CD4-positive, alpha-beta T cell (primary cell): ENCODE measurements at places on chromosomes 11 and 22. TPM values are rescaled to one million over a fixed set of nuclear protein-coding genes. Genes with fewer than 3 reads are reported as not detected.
A peak's percentile ranks its signal among the peaks of the same experiment; 100 is the strongest.

- no peak for DNase-seq
- H3K36me3 ChIP-seq: peaks cover 31% of the 10 kb centered on the region
- H3K4me3 ChIP-seq: no peak overlapping the region
- no peaks in the 10 kb centered on the region for H3K4me1 ChIP-seq
- H3K27me3 ChIP-seq: no peaks in the 10 kb centered on the region
These were observed 34.2 kb downstream of the DDX10 start for GRCh38 chr11:108698844-108699642.

DNA sequence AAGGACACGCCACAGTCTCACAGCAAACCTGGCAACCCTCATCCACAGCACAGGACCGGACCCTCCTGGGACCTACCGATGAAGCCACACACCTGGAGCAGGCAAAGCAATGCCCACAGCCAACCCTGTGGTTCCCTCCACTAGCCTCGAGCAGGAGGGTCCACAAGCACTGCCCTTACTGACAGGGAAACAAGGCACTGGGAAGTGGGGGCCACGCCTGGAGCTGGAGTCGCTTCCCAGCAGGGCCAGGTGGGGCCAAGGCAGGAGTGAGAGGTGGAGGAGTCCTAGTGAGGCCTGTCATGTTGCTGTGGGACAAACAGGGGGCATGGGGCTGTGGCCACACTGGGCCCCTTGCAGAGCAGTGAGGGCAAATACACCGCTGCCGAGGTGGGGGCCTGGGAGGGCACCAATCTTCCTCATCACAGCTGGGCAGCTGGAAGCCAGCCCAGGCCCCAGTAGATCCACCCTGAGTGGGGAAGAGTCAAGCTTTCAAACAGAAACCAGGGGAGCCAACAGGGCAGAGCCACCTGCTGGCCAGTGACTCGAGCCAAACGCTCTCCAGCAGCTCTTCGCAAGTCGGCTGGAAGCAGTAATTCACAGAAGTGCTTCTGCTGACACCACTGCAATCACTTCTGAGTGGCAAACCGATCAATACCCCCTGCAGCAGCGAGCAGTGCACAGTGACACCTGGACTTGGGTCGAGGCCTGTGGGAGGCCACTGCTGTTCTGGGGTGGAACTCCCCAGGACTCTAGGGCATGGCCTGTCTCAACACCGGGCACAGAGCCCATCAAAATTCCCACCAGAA lies 13.7 kb downstream of the SULT4A1 start:
- no peak for DNase-seq
- H3K27me3 ChIP-seq: peaks cover 7% of the 10 kb centered on the region
- H3K4me3 ChIP-seq: no peak overlapping the region
- H3K4me1 ChIP-seq: no peaks in the 10 kb centered on the region

GRCh38 chr22:19520007-19520406 lies 4.2 kb downstream of the CLDN5 start:
- H3K27ac ChIP-seq: no peak overlapping the region
- no peak for DNase-seq
- no peaks in the 10 kb centered on the region for H3K36me3 ChIP-seq
- peaks cover 21% of the 10 kb centered on the region for H3K4me1 ChIP-seq
- peaks cover 21% of the 10 kb centered on the region for H3K27me3 ChIP-seq

DNA sequence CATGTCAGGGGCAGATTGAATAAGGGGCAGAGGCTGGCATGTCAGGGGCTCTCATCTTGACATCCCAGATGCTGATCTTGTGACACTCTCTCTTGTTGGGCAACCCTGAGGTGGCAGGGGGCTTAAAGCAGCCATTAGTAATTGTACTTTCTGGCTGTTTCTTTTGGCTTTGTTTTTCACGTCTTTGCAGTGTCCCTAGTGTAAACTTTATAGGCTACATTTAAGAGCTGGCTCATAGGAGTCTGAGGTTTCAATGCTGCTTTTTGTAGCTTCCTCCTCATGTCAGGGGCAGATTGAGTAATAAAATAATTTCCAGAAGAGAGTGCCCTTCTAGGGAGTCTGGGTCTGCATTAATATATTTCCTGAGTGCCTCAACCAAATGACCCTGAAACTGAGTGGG lies 86.1 kb downstream of the RAB38 start:
- H3K4me3 ChIP-seq: no peak overlapping the region
- H3K36me3 ChIP-seq: no peaks in the 10 kb centered on the region
- H3K27me3 ChIP-seq: no peaks in the 10 kb centered on the region

GRCh38 chr11:3222003-3222855 lies 3.6 kb upstream of the MRGPRG start:
- DNase-seq: no peak
- H3K4me1 ChIP-seq: peaks cover 10% of the 10 kb centered on the region
- no peaks in the 10 kb centered on the region for H3K36me3 ChIP-seq
- no peak overlapping the region for H3K4me3 ChIP-seq
- no peak overlapping the region for H3K27ac ChIP-seq

DNA sequence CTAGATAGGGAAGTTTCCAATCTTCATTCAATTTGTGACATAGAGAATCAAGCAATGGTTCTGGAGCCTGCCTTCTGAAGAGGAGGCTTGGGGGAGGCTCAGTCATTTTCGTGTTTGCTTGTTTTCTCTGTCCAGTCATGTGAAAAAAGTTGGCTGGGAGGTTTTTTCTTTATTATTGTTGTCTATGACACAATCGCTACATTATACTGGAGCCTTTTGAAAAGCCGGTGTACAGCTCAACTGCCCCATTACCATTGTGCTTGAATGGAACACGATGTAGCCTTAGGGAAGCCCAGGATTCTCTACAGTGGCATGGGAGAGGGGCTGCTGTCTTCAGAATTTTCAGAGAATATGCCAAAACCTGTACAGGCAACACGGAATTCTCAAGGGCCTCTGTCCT lies 57.9 kb upstream of the NCAM1 start:
- H3K4me3 ChIP-seq: no peak overlapping the region
- H3K36me3 ChIP-seq: no peaks in the 10 kb centered on the region
- H3K27ac ChIP-seq: no peak overlapping the region
- no peak for DNase-seq

- H3K27me3 ChIP-seq: no peaks in the 10 kb centered on the region
- H3K36me3 ChIP-seq: no peaks in the 10 kb centered on the region
- no peak for DNase-seq
- peaks cover 81% of the 10 kb centered on the region for H3K4me1 ChIP-seq
- no peak overlapping the region for H3K4me3 ChIP-seq
- H3K27ac ChIP-seq: no peak overlapping the region
These were observed 117.5 kb upstream of the NNMT start for GRCh38 chr11:114178656-114179055.

DNA sequence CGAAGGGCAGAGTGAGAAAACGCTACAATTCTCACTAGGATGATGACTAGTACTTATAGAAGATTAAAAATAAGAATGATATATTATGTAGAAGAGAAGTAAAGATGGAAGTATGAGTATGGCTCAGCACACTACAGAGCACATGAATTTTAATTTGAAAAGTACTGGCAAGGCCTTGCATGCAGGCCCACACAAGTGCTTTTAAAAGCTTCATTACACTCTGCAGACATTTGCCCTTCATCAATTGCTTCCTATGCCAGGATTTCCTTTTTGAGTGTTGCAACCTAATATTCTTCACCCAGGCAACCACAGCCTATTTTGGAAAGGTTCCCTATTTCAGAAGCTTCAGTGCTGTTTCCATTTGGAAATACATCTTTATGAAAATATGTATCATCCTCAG lies 81.1 kb downstream of the LARGE2 start:
- no peak for DNase-seq
- H3K27me3 ChIP-seq: no peaks in the 10 kb centered on the region
- H3K27ac ChIP-seq: no peak overlapping the region
- H3K36me3 ChIP-seq: no peaks in the 10 kb centered on the region

GRCh38 chr11:57546869-57547475 lies 9.6 kb downstream of the SMTNL1 start:
- no peaks in the 10 kb centered on the region for H3K27me3 ChIP-seq
- no peaks in the 10 kb centered on the region for H3K4me1 ChIP-seq
- no peak overlapping the region for H3K4me3 ChIP-seq
- H3K27ac ChIP-seq: peak overlapping the region; percentile 1
- DNase-seq: no peak

DNA sequence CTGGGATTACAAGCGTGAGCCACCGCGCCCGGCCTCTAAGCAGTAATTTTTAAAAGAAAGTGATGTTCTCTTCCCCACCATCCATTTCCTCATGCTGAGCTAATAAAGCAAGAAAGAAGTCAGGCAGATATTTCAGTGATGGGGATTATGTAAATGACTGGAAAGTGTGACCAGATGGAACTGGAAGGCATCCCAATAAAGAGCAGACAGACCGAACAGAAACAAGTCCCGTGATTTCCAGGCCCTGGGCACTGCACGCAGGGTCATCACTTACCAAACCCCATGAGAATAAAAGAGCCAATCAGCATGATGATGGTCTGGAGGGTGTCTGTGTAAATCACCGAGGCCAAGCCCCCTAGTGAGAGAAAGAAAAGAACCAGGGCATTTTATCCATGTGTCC lies 18.2 kb downstream of the SLC5A4 start:
- no peak for DNase-seq
- no peak overlapping the region for H3K4me3 ChIP-seq
- H3K27me3 ChIP-seq: no peaks in the 10 kb centered on the region
- H3K36me3 ChIP-seq: no peaks in the 10 kb centered on the region

- no peak for DNase-seq
- no peaks in the 10 kb centered on the region for H3K36me3 ChIP-seq
- H3K27ac ChIP-seq: no peak overlapping the region
- H3K4me3 ChIP-seq: no peak overlapping the region
These were observed 1863.7 kb upstream of the RAG2 start for GRCh38 chr11:38461751-38462150.

DNA sequence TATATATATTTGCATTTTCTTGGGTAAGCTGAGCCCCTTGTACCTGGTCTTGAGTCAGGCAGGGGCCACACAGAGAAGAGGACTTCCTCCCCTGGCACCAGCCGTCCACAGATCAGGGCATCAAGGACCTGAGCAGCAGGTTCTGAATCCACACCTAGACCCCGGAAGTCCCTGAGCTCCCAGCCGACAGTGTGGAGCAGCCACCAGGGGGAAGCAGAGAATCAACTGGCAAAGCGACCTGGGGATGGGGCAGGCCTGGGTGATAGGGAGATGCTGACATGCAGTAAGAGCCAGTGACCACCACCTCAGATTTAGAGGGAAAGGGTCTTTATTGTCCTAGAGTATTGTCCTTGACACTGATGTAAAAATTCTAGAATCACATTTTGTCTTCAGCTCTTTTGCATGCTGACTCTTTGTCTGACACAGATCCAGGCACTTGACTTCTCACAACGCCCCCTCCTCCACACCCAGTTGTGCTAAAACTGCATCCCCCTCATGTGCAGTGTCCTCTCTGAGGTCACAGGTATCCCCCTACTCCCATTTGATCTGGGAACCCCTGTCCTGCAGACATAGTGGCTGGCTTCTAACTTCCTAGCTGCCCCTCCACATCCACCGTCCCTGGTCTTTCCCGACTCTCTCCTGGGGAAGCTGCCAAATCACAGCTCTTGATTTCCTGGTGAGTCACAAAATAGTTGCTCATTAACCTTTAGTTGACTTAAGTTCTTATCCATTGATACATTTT lies 109.3 kb downstream of the GGTLC2 start:
- H3K4me1 ChIP-seq: peaks cover 55% of the 10 kb centered on the region
- H3K27ac ChIP-seq: peak overlapping the region; percentile 46
- no peaks in the 10 kb centered on the region for H3K27me3 ChIP-seq
- no peaks in the 10 kb centered on the region for H3K36me3 ChIP-seq

- H3K4me1 ChIP-seq: no peaks in the 10 kb centered on the region
- H3K4me3 ChIP-seq: no peak overlapping the region
- H3K27me3 ChIP-seq: no peaks in the 10 kb centered on the region
- H3K27ac ChIP-seq: no peak overlapping the region
- DNase-seq: no peak
These were observed 278.4 kb upstream of the PDGFD start for GRCh38 chr11:104442321-104442720.

DNA sequence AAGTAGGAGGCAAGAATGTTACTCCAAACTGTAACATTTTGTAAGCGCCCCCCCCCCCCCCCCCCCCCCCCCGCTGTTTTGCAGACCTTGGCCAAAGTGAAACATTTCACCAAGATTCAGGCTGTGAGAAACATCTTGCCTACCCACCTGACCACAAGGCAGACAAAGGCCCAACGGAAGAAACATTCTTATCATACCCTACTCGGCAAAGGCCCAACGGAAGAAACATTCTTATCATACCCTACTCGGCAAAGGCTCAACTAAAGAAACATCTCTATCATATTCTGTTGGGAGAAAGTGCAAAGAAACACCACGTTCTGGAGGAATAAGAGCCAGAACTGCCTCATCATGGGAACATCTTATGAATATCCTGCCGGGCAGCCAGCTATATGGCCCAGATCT lies 117.1 kb downstream of the JRKL start:
- H3K4me3 ChIP-seq: no peak overlapping the region
- no peaks in the 10 kb centered on the region for H3K27me3 ChIP-seq
- H3K36me3 ChIP-seq: no peaks in the 10 kb centered on the region
- no peak overlapping the region for H3K27ac ChIP-seq
- DNase-seq: no peak
- H3K4me1 ChIP-seq: no peaks in the 10 kb centered on the region

- H3K4me3 ChIP-seq: peak overlapping the region; percentile 13
- no peak for DNase-seq
- peak overlapping the region; percentile 94 for H3K27ac ChIP-seq
- H3K27me3 ChIP-seq: no peaks in the 10 kb centered on the region
- peaks cover 96% of the 10 kb centered on the region for H3K4me1 ChIP-seq
These were observed 98.9 kb downstream of the ETS1 start for GRCh38 chr11:128488471-128488870.

DNA sequence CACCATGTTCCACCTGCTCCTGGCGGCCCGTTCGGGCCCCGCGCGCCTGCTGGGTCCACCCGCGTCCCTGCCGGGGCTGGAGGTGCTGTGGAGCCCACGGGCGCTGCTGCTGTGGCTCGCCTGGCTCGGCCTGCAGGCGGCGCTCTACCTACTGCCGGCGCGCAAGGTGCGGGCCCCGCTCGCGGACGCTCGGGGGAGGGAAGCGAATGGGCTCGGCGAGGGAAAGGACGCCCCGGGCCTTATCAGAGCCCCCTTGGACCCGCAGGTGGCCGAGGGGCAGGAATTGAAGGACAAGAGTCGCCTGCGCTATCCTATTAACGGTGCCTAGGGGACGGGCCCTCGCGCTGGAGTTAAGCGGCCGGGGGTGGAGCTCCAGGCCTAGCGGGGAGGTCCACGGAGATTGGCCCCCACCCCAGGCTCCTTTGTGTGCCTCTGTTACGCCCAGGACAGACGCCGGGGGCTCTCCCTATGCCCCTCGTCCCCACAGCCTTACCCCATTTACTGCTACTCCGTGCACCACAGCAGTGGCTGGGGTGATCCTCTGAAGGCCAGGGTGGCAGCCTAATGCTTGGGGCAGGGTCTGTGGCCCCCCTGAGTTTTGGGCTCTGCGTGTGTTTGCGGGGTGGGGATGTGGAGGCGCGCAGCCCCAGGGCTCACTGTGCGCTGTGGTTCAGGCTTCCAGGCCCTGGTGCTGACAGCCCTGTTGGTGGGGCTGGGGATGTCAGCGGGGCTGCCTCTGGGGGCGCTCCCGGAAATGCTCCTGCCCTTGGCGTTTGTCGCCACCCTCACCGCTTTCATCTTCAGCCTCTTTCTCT lies 1.1 kb downstream of the TM7SF2 start:
- H3K36me3 ChIP-seq: peaks cover 24% of the 10 kb centered on the region
- peak; percentile 79 for DNase-seq
- peak overlapping the region; percentile 81 for H3K4me3 ChIP-seq
- H3K27me3 ChIP-seq: no peaks in the 10 kb centered on the region
- peak overlapping the region; percentile 62 for H3K27ac ChIP-seq

GRCh38 chr11:1572197-1573076 lies at the start of gene DUSP8:
Gene DUSP8 (minus strand): TSS chr11:1572271. CDS start chr11:1565826, 6,445 bp downstream.
- no peaks in the 10 kb centered on the region for H3K36me3 ChIP-seq
- peaks cover 45% of the 10 kb centered on the region for H3K4me1 ChIP-seq
- no peaks in the 10 kb centered on the region for H3K27me3 ChIP-seq
- peak; percentile 94 for DNase-seq

- H3K27me3 ChIP-seq: no peaks in the 10 kb centered on the region
- no peaks in the 10 kb centered on the region for H3K36me3 ChIP-seq
- no peak overlapping the region for H3K4me3 ChIP-seq
- no peak overlapping the region for H3K27ac ChIP-seq
These were observed 5.3 kb downstream of the CSF2RB start for GRCh38 chr22:36918586-36919284.

GLYATL1 gene
- total RNA-seq: not detected

SYT12 gene
- total RNA-seq: not detected

GRIA4 gene
- not detected for total RNA-seq
